ENCODE measurements at places on chromosomes 2 and 18.

DNA sequence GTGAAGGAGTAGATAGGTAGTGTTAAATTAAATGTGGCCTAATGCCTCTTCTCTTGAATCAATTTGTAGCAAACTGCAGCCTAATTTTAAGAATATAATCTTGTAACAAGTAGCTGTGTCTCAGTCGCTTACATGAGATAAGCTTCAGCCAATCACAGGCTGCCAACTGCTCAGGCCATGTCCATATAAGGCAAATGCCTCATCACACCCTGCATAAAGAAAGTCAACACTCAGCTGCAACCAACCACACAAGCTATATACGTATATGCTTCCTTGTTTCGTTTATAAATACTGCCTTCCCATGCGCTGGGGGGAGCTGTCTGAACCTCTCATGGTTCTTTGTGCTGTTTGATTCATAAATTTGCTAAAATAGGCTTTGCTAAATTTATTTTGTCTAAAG is 476.3 kb downstream of the TRIB2 start:
- DNase-seq: peak; percentile 18

- DNase-seq: no peak
Measured at GRCh38 chr2:144666032-144666431, 146.1 kb upstream of the ZEB2 start.

DNA sequence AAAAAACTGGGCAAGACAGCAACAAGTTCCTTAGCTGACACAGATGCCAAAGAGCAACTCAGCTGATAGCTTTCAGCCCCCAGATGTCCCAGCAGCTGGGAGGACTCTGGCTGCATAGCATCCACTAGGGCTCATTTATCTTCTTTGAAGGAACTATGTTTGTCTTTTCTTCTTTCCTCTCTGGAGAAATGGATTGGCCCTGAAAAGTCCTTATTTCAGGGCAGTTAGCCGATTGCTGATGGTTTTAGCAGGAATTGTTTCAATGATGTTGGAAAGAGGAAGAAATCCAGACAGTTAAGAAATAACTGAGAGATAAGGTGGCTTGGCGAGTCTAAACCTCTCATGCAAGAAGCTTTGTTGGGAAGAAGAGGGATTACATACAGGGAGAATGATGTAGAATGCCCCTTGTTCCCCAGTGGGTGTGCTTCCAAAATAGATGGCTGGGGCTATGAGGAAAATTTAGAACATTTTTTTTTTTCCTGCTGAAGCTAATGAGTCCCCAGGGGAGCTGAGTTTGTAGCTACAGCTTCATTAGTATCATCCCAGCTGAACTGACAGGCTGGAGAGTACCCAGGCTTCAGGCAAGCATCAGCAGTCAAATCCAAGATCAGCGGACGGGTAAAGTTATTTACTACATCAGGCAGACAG is 33.6 kb upstream of the SERPINE2 start:
- DNase-seq: no peak

GRCh38 chr18:36901277-36901701 is 72.4 kb downstream of the KIAA1328 start:
- no peak for DNase-seq

- no peak for DNase-seq
Measured at GRCh38 chr2:10864861-10865636, 46.7 kb upstream of the KCNF1 start.

DNA sequence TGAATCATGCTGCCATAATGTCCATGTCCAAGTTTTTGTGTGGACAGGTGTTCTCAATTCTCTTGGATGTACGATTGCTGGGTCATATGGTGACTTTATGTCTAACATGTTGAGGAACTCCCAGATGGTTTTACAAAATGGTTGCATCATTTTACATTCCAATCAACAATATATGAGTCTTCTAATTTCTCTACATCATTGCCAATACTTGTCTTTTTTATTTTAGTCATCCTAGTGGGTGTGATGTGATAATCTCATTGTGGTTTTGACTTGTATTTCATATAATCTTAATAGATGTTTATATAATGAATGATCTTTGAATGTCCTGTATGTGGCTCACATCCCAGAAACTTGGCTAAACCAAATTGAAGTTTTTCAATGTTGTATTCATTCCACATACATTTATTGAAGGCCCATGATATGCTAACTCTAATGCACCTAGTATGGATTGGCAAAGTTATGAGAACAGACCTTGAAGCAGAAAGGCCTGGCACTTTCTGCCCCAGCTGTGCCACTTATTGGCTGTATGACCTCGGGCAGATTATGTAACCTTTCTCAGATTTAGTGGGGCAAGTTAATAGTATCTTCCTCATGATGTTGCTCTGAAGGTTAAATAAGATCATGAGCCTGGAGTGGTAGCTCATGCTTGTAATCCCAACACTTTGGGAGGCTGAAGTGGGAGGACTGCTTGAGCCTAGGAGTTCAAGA is 205.4 kb downstream of the RAB3GAP1 start:
- no peak for DNase-seq

DNA sequence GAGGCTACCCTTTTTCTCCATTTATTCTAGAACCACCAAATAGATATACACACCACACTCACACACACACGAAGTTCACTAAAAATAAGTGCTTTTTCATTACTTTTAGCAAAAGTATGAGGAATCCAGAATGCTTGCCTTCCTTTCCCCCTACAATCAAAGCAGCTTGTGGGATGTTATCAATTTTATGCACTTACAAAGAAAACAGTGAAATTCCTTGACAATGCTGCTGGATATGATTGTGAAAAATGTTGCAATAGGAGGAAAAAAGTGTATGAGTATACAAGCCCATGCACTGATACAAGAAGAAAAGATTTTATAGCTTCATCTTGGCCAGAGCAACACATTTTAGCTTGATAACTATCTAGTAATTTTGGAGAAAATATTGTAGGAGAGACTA is 269.2 kb downstream of the XIRP2 start:
- no peak for DNase-seq

- DNase-seq: peak; percentile 75
Measured at GRCh38 chr18:36284671-36285295, 12.7 kb upstream of the FHOD3 start.

DNA sequence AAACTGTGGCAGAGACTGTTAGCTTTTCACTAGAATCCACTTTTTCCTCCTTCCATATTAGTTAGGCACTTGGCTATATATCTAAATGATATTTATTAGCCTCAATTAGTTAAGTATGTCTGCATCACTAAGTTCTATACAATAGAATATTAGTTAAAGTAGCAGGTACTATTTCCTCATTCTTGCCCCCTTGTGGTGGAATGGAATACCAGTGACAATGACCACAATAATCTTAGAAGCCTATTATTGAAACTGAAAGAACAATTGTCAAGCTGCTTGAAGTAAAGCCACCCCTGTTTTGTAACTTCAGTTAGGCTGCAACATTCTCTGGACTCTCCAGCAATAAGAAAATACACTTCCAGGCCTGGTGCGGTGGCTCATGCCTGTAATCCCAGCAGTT is 476.3 kb upstream of the VWC2L start:
- DNase-seq: peak; percentile 21

DNA sequence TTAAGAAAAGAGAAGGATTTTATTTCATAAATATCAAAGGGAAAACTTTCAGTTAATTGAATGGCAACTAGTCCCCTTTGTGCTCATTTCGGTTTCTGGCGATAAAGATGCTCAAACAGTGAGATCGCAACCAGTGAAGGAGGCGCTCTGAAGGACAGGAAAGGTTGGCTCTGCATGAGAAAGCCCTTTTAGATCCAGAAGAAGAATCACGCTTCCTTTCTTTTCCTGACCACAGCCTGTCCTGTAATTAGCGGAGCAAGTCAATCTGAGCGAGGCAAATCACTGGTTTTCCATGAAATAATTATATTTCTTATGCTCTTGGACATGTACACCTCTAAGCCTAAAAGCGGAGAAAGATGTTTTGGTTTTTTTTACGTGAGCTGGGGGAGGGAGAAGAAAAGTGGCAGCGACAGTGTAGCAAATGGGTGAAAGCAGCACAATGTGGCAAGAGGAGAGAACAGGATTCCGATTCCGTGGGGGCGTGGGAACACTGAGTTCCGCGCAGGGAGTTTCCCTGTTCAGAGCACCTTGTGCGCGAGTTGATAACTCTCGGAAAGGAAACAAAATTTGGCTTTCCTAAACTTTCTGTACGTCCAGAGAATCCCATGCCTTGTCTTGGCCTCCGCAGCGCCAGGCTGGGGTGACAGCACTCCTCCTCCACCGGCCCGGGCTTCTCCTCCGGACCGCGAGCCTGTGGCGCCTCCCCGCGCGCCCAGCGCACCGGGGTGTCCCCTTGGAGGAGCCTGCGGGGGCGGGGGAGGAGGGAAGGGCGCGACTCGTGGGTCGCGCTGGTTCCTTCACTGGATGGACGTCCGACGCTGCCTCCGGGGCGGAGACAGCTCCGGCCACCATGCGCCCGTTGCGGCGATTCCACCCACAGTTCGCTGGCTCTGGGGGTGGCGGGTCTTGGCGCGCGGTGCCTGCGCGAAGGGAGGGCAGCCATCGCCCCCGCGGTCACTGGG is 620 bp upstream of the SLC9A2 start:
- no peak for DNase-seq

DNA sequence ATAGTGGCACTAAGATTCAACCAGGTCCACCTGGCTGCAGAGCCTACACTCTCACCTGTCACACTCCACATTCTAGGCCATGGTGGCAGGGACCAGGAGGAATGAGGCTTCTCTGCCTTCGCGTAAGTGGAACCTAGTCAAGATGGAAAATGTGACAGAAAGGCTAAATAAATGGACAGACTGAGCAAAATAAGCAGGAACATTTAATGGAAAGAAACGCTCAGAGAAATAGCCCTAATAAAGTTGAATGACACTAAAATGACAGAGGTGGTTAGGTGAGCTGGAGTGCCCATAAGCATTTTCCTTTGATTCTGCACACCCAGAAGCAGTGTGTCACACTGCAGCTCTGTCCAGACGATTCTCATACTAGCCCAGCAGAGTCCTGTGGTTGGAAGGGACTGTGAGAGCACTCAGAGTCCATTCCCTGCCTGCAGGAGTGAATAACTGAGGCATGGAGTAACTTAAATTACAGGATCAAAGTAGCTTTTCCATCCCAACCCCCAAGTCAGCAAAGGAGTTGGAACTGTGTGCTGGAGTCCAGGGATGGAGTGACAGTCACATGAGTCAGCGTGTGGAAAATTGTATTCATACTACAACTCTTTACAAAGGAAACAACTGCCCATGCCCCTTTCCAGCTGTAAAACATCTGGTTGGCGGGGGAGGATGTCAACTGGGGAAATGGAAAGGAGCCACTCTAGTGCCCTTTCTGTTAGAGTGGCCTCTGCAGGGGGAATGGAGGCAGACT is 105.4 kb upstream of the LGALSL start:
- no peak for DNase-seq

DNA sequence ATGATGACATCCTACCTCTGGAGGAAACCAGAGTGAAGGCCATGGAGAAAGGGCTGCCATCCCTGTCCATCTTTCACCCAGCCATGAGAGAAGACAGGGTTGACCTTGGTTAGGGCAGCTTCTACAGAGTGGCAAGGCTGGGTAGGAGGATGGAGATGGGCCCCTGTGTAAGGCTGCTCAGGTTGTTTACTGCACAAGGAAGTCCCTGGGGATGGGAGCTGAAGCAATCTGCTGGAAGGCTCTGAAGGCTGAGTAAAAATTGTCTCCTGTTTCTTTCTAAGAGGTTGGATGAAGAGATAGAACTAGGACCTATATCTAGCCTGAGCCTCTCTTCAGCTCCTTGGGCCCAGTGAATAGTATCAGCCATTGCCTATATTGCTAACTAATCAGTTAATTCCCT is 14.4 kb downstream of the ELMOD3 start:
- no peak for DNase-seq

DNA sequence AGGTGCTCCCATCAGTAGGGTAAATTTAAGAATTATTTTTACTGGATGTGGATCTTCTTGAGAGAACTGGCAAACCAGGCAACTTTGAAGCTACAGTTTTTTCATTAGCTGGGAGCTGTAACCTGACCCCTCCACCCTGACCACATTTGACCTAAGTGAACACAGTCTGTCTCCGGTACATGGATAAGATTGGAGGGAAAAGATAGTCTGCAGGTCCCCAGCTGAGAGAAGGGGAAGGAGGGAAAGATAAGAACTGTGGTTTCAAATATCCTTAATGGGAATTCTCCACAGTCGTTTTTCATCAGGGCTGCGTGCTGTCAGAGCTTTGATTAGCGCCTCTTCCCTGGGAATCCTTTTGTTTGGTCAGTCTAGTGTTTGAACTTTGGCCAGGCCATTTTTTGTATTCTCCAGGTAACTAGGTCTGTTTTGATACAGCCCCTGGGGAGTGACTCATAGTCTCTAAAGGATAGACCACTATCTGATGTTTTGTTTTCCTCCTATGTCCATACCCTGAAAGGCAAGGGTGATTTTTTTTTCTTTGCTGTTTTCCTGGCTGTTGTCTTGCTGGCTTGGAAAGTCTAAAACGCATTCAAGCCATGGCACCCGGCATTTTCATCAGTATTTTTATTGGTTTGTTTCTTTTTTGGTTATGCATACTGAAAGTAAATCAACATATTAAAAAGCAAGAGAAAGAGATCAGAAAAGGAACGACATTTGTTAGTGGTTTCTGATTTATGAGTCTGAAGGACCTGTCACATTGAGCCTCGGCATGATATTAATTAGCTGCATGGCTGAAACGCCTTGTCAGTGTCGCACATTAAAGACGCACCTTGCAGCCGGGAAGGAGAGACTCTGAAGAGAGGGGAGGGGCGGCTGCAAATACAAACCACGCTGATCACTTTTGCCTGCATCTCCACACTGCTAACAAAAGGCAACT is 183.4 kb upstream of the FN1 start:
- peak; percentile 73 for DNase-seq

DNA sequence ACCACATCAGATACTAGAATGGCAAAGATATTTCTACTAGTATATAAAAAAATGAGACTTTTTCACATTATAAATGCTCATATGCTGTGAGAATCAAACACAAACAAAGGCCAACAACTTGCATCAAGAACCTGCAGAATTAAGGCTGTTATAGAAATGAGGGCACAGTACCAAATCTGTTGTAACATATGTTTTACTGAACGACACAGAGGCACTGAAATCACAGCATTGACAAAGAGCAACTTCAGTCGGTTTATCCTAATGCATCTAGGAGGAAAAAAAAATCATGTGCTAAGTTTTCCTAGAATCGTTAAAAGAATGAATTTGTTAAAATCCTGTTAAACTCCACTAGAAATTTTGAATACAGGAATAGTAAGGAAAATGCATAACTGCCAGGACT is 617.4 kb upstream of the NETO1 start:
- DNase-seq: no peak

GRCh38 chr18:53644799-53645471 is 579.5 kb downstream of the MBD2 start:
- DNase-seq: no peak

DNA sequence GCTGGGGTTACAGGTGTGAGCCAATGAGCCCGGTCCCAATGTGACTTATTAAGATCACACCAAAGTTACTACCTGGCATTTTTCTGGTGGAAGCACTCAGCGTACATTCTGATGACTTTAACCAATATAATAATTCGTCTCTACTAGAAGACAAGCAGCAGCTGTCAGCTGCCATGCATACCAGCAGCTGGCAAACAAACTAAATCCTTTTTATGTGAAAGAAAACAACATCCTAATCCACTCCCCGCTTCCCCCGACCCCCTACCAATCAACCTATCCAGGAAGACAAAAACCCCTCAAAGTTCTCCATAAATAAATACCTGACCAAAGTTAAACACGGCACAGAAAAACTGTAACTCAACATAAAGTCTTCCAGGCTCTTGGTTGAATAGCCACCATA is 42.1 kb downstream of the GPR155 start:
- no peak for DNase-seq

Data from HAP-1 (cell line).